ENCODE measurements at places on chromosomes 16 and 17.

GRCh38 chr17:14301279-14302090 lies 604 bp downstream of the HS3ST3B1 start:
- peaks cover 86% of the 10 kb centered on the region for H3K27me3 ChIP-seq
- no peak for DNase-seq
- no peaks in the 10 kb centered on the region for H3K36me3 ChIP-seq
- peak overlapping the region; percentile 89 for H3K4me3 ChIP-seq

GRCh38 chr17:37488607-37489196 lies 989 bp upstream of the DUSP14 start:
- H3K36me3 ChIP-seq: 0 out of 2 replicates have a peak, but pooled peaks cover 4% of the 10 kb centered on the region
- peak; percentile 79 for DNase-seq
- peaks cover 40% of the 10 kb centered on the region for H3K4me1 ChIP-seq

DNA sequence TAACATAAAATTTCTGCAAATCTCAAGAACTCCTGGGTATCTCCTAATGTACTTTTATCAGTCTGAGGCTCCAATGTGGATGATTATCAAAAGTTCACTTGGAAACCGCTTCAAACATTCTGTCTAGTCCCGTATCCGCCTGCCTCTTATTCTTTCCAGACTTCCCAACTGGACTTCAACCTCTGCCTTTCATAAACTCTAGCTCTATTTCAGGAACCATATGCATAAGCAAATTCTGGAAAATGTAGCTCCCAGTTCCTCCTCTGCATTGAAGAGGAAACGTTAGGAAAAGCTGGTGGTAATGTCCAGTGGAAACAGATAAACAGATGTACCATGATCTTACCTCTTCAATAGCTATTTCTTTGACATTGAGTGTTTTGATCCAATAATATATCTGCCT lies 285.0 kb downstream of the KCNJ2 start:
- DNase-seq: no peak
- no peaks in the 10 kb centered on the region for H3K27me3 ChIP-seq
- no peak overlapping the region for H3K4me3 ChIP-seq
- H3K27ac ChIP-seq: no peak overlapping the region
- H3K36me3 ChIP-seq: no peaks in the 10 kb centered on the region
- H3K4me1 ChIP-seq: peaks cover 7% of the 10 kb centered on the region

DNA sequence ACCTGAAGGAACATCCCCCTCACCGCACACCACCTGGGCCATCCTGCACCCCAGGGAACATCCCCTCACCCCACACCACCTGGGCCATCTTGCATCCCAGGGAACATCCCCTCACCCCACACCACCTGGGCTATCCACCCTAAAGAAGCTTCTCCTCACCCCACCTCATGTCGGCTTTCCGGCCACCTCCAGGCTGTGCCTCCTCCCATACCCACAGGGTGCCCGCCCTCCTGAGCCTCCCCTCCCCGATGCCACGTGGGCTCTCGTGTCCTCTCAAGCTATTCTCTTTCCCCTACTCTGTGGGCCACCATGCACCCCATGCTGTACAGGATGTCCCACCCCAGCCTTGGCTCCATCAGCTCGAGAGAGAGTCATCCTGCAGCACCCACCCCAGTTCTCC lies 18.0 kb downstream of the MYLK3 start:
- DNase-seq: no peak
- no peaks in the 10 kb centered on the region for H3K4me1 ChIP-seq
- no peak overlapping the region for H3K4me3 ChIP-seq
- H3K27me3 ChIP-seq: no peaks in the 10 kb centered on the region
- H3K36me3 ChIP-seq: no peaks in the 10 kb centered on the region
